ENCODE measurements at places on chromosomes 2 and 18. TPM values are rescaled to one million over a fixed set of nuclear protein-coding genes. Genes with fewer than 3 reads are reported as not detected.

RDH14 gene
- 18.2 TPM for total RNA-seq

TAF4B gene
- total RNA-seq = 3.6 TPM

OTOS gene
- not detected for total RNA-seq

CPO gene
- 0.19 TPM for total RNA-seq

GPR75 gene
- total RNA-seq = 3.9 TPM

ACADL gene
- not detected for total RNA-seq

REG3A gene
- total RNA-seq = not detected

SKOR2 gene
- not detected for total RNA-seq

RUFY4 gene
- total RNA-seq = 0.29 TPM

BUB1 gene
- 45.4 TPM for total RNA-seq

HNMT gene
- total RNA-seq = 6.2 TPM

EIF2B4 gene
- total RNA-seq = 28.7 TPM

ITSN2 gene
- total RNA-seq = 66.3 TPM

PAX8 gene
- 1.3 TPM for total RNA-seq

CMPK2 gene
- 2.6 TPM for total RNA-seq

MEP1B gene
- not detected for total RNA-seq

NUP35 gene
- 18.0 TPM for total RNA-seq

MC5R gene
- not detected for total RNA-seq

MAB21L4 gene
- not detected for total RNA-seq

OSR1 gene
- not detected for total RNA-seq

GAREM2 gene
- total RNA-seq = 1.5 TPM

CCDC150 gene
- total RNA-seq = 6.2 TPM

ITGB1BP1 gene
- total RNA-seq = 28.4 TPM

PNKD gene
- 21.9 TPM for total RNA-seq

KCNS3 gene
- total RNA-seq = 0.65 TPM

MOCOS gene
- total RNA-seq = 0.48 TPM

RAD51AP2 gene
- total RNA-seq = not detected

MAP3K20 gene
- 17.0 TPM for total RNA-seq

TRIM43 gene
- not detected for total RNA-seq

MAP4K4 gene
- 330 TPM for total RNA-seq

KIF5C gene
- total RNA-seq = 0.29 TPM

CSRNP3 gene
- 0.19 TPM for total RNA-seq

GAREM1 gene
- total RNA-seq = 0.65 TPM

HOXD12 gene
- total RNA-seq = not detected

STAT1 gene
- total RNA-seq = 188 TPM

NPPC gene
- not detected for total RNA-seq

OXER1 gene
- not detected for total RNA-seq

KYNU gene
- total RNA-seq = not detected

ADAM23 gene
- 4.5 TPM for total RNA-seq

INO80B gene
- 9.5 TPM for total RNA-seq

C2orf74 gene
- 1.3 TPM for total RNA-seq

CD207 gene
- not detected for total RNA-seq

ANKRD53 gene
- 0.38 TPM for total RNA-seq

LYPD1 gene
- total RNA-seq = 1.9 TPM
